Urothelium cell line (cell line): ENCODE measurements at places on chromosomes 7 and 10.
A peak's percentile ranks its signal among the peaks of the same experiment; 100 is the strongest.

DNA sequence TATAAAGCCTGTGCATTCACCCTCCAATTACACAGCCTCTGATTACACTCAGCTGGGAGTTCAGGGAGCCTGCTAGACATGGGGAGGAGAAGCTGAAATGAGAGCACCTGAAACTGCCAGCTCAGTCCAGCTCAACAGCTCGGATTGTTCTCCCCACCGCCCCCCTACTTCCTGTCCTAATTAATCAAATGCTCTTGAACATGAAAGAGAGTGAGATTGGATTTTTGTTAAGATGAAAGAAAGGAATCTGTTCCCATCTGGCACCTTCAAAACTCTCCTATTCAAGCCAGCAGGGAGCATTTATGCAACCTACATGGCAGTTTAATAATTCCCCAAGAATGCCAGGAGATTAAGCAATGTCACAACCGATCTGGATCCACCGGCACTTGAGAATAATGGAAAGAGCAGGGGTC lies 98.0 kb downstream of the NPSR1 start:
- DNase-seq, result no peak

- no peak for DNase-seq
These were observed 367.7 kb upstream of the NPVF start for GRCh38 chr7:25595996-25596395.

DNA sequence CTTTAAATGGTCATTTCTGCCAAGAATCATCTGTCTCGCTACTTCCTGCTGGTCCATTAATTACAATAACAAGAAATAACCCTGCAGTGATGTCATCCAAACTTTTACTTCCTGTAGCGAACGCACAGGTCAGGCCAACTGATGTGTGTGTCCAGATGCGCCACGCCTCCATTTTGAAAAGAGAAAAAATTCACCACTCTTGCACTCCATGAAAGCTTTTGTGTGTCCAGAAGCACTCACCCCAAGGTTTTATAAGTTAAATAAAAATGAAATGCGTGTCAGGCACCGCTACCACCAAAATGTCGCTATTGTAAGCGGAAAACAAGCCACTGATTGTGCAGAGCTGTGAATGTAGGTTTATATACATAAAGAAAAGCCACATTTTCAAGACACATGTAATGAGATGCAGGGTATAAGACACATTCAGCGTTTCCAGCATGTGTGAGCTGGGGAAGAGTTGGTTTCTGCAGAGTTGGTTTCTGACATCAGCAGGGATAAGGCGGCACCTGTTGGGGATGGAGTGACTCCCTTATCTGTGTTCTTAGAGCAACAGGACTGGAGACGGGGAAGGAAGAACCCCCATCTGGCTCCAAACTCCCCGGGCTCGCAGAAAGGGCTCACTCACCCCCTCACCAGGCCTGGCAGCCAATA lies 83.3 kb downstream of the CTBP2 start:
- DNase-seq, result no peak

DNA sequence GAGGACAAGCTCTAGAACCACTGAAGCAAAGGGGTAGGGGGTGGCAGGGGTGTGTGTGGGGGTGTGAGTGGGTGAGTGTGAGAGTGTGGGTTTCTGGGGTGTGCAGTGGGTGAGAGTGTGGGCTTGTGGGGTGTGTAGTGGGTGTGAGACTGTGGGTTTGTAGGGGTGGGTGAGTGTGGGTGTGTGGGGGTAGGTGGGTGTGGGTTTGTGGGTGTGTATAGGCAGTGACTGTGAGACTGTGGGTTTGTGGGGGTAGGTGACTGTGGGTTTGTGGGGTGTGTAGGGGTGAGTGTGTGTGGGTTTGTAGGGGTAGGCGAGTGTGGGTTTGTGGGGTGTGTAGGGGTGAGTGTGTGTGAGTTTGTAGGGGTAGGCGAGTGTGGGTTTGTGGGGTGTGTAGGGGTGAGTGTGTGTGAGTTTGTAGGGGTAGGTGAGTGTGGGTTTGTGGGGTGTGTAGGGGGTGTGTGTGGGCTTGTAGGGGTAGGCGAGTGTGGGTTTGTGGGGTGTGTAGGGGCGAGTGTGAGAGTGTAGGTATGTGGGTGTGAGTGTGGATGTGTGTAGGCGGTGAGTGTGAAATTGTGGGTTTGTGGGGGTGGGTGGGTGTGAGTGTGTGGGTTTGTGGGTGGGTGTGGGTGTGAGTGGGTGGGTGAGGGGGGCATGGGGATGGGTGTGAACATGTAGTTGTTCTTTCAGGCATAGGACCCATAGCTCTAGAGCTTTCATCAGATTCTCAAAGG lies 8.8 kb downstream of the NOS3 start:
- no peak for DNase-seq

DNA sequence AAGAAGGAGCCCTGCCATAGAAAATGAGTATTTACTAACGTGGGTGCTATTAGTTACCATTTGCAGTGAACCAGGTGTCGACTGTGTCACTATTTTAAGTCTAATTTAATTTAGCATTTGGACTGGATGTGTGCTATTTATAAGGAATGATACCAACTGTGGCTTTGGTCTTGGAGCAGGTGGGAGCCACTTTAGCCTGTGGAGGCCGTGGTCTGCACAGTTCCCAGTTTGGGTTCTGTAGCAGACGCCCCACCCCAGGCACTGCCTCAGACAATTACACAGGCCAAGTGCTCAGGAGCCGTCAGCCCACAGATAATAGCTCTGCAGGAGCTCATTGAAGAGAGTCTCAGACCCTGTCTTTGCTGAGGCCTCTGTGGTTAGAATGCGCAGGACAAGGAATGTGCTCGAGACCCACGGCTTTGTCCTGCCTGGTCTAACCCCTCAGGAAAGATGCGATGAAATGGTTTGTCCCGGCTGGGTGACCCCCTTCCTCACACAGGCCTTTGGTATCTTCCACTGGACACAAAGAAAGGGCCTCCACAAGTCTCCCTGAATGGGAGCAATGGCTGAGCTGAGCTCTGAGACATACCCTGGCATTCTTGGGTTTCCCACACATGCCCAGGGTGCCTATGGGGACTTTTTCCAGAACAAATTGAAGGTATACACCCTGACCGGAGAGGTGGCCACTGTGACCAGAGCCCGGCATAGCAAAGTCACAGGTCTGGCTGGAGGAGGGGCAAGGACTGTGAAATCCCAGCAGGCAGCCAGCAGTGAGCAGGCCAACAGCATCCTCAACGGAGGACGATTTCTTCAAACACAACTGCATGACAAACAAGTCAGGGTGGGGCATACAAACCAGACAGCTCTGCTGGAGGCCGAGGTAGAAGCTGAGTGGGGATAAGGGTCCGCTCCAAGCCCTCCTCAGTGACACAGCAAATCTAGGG lies 251.2 kb downstream of the ARHGAP12 start:
- no peak for DNase-seq

DNA sequence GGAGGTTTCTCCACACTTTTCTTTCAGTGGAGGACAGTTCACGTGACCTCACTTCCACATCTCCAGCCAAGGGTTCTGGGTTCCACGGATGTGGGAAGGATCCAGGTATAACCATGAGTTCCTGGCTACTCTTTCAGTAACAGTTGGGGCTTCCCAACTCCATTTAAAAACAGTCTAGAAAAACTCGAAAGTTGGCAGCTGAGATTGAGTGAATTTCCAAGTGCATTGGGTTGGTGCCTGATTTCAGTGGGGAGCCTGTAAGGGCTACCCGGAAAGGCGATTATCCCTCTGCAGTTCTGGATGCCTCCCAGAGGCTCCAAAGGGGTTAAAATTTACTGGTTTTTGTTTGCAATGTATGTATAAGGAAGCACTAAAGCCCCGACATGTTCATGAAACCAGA lies 24.3 kb downstream of the LHFPL3 start:
- DNase-seq, result no peak

- DNase-seq, result peak; percentile 26
These were observed 48.2 kb upstream of the NFKB2 start for GRCh38 chr10:102347236-102347828.

- no peak for DNase-seq
These were observed 6.5 kb downstream of the PTF1A start for GRCh38 chr10:23198610-23198939.

DNA sequence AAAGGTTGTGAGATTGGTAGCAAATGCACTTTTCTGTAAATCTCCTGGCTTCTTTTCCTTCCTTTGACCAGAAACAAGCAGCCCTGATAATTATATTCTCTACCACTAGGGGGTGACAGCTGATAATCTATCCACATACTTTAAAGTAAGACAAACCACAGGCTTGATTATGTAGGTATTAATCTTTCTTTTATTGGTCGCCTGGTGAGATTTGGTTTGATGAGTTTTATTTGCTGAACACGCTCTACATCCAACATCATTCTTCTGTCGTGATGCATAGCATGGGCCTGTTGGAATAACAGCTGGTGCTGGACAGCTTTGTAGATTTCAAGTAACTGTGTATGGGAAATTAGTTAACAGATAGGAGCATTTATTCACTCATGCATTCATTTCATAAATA lies 63.5 kb downstream of the ZNF365 start:
- peak; percentile 53 for DNase-seq

DNA sequence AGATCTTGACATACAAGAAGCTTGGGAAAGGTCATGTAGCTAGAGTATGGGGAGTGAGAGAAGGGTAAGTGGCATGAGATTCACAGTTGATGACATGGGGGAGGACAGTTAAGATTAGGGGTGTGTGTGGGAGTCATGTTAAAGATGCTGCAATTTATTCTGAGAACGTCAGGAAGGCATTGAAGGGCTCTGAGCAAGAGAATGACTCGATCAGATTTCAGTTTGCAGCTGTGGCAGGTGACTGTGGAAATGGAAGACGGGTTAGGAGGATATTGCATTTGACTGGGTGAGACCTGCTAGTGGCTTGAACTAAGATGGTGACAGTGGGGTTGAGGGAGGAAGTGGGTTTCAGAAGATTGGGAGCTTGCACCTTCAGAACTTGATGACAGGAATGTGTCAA lies 5.6 kb downstream of the CDC123 start:
- no peak for DNase-seq

- no peak for DNase-seq
These were observed 38.3 kb downstream of the CADPS2 start for GRCh38 chr7:122847871-122848473.

DNA sequence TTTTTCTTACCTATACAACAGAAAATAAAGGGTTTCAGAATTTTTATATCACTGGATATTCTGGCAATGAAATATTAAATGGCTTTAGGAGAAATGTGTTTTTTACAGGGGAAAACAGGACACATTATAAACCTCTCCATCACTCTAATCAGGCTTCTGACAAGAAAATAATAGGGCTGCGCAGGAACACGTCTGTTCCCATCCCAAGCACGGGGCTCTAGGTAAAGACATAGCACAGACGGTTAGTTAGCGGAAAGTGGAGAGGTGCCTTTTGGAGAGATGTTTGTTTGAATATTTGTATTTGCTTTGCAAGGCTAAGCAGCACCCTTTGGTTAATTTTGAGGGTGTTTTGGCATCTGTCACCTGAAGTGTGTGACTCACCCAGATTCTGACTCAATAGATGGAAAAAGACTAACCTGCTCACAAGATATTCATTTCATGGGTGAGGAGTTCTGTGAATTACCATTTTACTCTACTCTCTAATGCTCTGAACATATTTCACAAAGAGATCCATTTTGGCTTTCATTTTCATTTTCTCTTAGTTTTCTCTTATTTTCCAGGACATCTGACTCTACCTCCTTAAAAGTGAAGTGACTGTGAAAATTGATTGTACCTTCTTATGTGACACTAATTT lies 174.5 kb upstream of the AKR1E2 start:
- no peak for DNase-seq

DNA sequence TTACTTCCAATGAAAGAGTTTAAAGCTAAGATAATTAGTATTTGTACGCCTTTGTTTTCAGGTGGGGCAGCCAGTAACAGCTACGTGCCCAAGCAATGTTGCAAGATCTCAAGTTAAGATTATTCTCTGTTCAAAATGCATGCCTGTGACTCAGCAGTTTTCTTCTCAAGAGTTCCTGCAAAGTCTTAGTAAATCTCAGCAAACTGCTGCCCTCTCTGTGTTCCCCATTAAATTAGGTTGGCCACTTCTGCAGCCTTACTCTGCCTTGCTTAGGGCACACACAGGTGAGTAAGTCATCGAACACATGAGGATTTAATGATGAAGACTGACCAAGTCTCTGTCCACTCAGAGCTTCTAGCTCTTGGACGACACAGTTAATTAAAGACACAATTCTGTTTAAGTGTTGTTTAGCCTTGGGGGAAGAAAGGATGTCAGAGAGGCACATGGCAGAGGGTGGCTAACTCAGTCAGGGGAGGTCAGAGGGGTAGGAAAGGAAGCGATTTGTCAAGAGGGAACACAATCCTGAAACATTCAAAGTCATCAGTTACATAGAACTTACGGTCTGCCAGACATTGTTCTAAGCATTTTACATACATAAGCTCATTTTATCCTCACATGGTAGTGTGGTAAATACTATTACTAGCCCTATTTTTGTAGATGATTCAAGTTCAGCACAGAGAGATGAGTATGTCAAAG lies 20.2 kb upstream of the SLC35G1 start:
- no peak for DNase-seq

DNA sequence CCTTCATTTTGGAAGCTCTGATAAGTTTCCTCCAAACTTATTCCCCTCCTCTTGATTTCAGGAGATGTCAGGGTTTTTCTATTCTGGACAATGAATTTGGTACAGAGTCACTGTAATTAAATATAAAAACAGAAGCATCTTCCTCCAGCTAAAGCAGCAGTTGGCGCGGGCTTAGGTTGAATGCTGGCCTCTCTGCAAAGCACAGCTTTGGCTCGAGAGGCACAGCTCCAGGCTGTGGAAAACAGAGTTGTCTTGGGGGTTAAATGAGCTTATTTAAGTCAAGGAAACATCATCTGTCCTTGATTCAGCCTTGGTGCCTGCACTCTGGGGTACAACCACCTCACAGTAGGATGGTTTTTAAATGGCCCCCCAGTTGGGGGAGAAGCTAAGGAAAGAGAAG lies 35.0 kb upstream of the PDCD4 start:
- DNase-seq, result no peak

DNA sequence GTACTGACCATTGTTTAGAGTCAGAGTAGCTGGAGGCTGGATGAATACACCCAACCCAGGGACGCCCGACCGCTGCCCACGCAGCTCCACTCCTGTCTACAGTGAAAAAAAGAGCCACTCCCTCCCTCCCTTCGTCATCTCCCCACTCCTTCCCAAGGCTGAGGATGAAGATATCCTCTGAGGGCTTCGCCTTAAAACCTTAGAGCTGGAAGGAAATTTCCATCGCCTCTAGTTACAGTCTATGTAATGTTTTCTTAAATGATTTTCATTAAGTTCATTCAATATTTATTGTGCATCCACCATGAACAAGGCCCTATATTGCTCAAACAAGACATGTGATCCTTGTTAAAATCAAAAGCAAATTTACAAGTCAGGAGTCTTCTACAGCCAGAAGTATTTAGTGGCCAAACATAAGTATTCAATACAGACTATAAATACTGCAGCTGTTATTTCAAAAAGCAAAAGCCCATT lies 11.3 kb upstream of the SLIT1 start:
- DNase-seq, result no peak

DNA sequence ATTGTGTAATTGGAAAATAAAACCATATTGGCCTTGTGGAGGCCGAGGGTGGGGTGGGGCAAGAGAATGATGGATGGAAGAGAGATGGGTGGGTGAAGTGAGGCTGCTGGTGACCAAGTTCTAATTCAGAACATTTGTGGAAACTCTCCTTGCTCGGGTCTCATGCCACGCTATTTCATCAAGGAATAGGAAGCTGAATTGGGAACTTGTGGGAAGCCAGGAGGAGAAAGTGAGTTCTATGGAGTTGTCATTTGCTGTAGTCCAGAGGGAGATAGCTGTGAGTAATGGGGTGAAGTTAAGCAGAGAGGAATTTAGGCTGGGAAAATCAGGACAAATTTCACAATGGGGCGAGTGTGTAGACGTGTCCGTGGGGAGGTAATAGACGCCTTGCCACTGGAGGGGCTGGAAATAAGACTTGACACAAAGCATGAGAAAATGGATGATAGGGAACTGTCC lies 339.2 kb downstream of the LRMDA start:
- no peak for DNase-seq

GRCh38 chr7:82805527-82805960 lies 357.1 kb downstream of the PCLO start:
- DNase-seq, result peak; percentile 84
